ENCODE measurements at places on chromosomes 12 and 14.

GRCh38 chr14:57991353-57991752 lies 125.5 kb upstream of the SLC35F4 start:
- DNase-seq: no peak

GRCh38 chr12:123142921-123143735 lies 7.8 kb downstream of the PITPNM2 start:
- DNase-seq: no peak

GRCh38 chr12:112950701-112951100 lies 12.4 kb downstream of the OAS3 start:
- no peak for DNase-seq

DNA sequence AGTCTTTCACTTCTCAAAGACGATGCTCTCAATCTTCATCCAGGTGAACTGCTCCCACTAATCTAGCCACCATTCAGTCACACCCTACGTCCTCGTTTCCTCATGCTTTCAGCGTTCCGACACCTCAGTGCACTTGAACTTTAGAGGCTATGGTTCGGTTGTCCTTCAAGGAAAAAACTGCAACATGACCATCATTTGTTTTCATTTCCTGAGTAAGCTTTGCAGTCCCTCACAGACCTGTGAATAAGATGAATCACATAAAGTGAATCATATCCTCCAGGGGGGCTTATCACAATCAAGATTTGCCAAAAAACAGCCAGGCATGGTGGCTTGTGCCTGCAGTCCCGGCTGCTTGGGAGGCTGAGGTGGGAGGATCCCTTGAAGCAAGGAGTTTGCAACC lies 80.2 kb downstream of the TMCC3 start:
- DNase-seq: no peak

GRCh38 chr12:57479376-57480115 lies at the start of gene ARHGAP9:
Gene ARHGAP9, minus strand, starts transcription at chr12:57479866. Its CDS starts 460 bp downstream, at chr12:57479406.
- DNase-seq: no peak

GRCh38 chr12:109192358-109192757 lies 76.0 kb downstream of the ACACB start:
- no peak for DNase-seq

DNA sequence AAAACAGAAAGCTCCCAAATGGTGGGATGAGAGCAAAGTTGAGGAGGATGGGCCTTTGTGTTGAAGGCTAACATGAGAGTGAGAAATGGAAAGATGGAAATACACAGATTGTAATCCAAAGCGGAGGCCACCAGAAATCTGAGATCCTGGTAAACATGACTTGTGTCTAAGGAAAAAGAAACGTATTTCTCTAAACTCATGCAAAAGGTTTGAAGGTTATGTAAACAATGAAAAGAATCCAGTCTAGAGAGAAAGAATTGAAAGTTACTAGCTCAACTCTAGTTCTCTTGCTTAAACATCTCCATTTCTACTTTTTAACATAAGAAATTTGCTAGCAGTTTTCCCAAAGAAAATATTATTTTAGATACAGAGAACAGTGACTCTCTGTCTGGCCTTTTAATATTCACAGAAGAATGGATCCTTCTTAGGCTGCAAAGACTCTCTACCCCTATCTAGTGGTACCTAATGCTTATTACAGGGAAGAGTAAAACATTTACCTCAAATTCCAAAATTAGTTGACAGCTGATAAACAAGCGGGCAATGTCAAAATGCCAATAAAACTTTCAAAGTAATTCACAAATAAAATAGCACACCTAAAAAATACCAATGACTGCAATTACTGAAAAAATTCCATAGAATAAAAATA lies 75.8 kb upstream of the SOX5 start:
- no peak for DNase-seq

DNA sequence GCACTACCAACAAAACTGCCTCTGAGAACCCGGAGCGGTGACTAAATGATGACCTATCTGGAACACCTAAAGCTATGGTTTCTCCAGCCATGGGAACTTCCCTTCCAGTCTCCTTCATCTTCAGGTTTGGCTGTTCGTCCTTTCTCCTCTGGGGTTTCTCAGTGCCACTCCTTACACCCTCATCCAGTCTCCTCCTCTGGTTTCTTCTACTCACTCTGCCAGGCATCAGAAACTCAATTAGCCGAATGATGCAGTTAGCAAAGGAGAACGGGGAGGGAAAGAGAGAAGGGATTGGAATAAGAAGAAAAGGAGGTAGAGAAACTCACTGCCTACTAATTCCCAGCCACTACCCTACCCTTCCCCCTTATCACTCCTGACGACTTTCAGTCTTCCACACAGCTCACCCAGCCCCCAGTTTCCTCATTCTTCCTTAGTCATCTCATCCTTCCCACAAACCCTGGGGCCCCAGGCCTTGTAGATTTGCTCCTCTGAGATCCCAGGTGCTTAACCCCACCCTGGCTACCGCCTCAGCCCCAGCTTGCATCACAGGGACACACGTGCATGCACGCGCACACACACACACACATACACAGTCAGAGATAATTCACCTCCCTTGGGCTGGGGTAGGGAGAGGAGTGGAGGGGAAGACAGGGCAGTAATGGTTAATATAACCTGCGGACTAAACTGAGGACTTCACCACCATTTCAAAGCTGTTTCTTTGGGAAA lies 13.0 kb downstream of the FGD6 start:
- no peak for DNase-seq

- no peak for DNase-seq
These were observed 19.0 kb downstream of the TMEM19 start for GRCh38 chr12:71704920-71705319.

DNA sequence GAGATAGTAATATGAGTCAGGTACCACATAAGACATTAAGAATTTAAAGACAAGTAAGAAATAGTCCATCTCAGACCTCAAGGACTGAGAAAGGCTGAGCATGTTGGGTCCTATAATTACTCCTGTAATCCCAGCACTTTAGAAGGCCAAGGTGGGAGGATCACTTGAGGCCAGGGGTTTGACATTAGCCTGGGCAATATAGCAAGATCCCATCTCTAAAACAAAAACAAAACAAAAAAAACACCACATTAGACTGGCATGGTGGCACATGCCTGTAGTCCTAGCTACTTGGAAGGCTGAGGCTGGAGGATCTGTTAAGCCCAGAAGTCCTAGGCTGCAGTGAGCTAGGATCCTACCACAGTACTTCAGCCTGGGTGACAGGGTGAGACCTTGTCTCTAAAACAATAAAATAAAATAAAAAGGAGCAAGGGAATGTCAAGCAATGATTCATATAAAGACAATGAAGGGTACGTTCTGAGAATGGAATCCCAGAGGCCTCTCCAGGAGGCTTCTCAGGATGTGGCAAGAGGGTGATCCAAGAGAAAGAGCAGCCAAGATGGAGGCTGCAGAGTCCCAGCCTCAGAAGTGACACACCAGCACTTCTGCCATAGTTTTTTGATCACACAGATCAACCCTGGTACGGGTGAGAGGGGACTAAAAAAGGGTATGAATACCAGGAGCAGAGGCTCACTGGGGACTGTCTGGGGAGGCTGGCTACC lies 206.4 kb downstream of the CRADD start:
- DNase-seq: no peak

DNA sequence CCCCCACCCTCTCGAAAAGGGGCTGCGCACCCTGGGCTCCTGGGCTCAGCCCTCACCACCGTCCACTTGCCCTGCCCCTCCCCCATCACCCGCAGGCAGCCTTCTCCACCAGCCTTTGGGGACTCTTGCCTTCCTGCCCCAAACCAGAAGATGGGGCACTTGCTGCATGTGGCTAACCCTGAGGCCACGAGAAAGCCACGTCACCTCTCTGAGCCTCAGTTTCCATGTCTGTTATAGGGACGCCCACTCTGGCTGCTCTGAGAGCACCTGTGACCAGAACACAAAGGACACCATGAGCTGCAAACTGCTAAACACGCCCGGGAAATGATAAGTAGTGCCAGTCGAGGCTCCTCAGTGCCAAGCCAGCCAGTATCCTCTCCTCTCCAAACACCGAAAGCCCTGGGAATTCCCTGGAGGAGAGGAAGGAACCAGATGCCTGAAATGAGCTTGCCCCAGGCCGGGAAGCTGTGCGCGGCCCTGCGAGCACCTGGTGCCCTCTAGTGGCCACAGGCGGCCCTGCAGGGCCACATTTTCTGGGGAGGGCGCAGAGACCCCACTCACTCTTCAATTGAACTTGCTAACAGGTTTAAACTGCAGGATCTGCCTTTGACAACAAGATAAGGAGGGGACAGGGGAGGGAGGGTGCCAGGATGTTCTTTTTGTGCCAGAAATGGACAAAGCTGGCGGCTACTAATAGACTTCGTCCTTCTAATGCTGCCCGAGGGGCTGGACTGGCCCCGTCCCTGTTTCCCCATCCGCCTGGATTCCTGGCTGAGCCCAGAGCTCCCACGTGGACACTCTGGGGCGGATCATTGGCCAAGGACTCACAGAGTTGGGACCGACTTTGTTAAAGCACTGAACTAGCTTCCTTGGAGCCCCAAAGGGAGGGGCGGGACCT lies 10.2 kb upstream of the SERPINA9 start:
- DNase-seq: peak; percentile 49

DNA sequence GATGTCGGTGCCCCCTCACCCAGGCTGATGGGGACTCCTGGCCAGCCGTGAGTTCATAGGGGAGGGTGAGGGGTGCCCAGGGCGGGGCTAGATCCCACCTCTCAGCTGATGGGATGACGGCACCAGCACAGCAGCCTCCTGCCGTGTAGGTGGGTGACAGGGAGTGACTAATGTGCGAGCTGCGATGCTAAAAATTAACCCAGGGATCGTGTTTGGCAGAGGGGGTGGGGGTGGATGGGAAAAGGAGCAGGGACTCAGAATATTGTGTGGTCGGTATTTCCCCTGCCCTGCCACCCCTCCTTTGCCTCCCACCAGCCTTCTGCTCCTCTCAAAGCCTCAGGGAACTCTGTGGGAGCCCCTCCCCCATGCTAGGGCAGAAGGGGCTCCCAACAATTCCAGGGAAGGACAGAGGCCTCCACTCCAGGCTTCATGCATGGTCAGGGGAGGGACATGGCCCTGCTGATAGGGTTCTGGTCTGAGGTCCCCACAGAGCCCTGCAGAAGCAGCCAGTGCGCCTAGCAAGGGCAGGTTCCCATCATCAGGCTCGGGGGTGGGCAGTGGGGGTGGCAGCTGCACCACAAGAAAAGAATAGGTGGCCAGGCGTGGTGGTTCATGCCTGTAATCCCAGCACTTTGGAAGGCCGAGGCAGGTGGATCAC lies 12.5 kb downstream of the TAMALIN start:
- DNase-seq: no peak

GRCh38 chr14:31261859-31262731 lies 54.5 kb upstream of the HECTD1 start:
- DNase-seq: no peak

GRCh38 chr14:36013483-36013882 lies 163.0 kb downstream of the PTCSC3 start:
- DNase-seq: no peak

- DNase-seq: no peak
These were observed 84.3 kb upstream of the DIO3 start for GRCh38 chr14:101476916-101477553.

- no peak for DNase-seq
These were observed 410.0 kb downstream of the RAD51B start for GRCh38 chr14:68229423-68230100.

DNA sequence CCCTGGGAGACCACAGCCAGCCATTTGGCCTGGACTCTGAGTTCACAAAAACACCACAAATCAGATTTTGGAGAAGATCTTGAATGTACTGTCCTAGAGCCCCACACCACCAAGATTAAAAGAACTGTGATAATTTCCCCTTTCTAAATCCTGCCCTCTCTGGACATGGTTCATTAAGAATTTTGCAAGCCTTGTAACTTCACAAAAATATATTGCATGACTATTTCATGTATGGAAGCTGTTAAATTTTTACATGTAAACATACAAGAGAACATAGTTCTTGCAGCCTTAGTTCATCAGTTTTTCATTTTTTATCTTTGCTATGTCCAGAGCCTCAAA lies 97.0 kb downstream of the SCARB1 start:
- DNase-seq: no peak

DNA sequence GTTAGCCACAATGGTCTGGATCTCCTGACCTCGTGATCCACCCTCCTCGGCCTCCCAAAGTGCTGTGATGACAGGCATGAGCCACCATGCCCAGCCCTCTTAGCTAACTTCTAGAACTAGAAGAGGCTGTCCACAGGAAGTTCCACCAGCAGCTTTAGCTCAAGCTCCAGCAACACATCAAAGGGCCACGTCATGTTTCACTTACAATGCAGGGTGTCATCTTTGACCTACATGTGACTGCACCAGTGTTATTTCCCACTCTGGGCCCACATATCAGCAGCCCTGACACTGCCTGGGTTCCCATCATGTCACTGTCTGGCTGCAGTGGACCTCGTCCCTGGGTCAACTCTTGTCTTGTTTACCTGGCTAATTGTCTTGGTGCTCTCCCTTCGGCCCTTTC lies 147.2 kb downstream of the GRIN2B start:
- DNase-seq: no peak

- DNase-seq: no peak
These were observed 112.5 kb downstream of the LGMN start for GRCh38 chr14:92635896-92636295.

DNA sequence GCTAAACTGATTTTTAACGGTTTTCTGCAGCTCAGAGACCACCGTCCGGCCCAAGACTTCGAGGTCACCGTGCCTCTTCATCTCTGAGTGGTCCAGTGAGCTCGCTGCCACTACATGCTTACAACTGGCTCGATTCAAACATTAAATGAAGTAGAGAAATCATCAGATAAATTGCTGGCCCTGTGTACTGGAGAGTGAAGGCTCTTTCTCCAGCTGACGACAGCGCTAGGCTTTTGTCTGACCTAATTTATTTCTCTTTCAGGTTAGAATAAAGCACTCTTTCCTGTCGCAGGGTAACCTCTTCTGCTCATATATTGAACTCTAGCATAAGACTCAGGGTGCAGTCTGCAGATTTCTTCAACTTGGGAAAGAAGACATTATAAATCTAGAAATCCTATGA lies 6.4 kb downstream of the BCL11B start:
- no peak for DNase-seq

- DNase-seq: no peak
These were observed 16.9 kb downstream of the PDE6H start for GRCh38 chr12:14989790-14990189.

DNA sequence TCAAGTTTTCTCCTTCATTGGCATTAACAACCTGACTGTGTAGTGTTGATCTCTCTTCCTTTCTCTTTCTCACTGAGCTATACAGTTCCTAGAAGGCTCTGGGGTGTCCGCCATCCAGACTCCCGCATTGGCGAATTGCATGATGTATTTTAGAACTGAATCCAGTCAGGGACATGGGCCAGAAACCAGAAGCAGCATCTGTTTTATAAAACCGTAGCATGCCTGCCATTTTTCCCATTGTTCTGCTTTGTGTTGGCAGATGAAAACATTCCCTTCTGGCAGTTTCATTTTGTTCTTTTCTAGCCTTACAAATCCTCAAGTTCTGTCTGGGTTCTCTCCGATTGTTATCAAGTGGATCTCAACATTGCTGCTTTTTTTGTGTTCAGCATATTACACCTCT lies 268.3 kb upstream of the SEL1L start:
- DNase-seq: no peak

Data from stimulated activated CD4-positive, alpha-beta T cell treated with anti-CD3 and anti-CD28 coated beads, Interleukin-4, amount 100 ng/mL, for 4 hours (primary cell).